ENCODE measurements at places on chromosomes 5 and 9.

- DNase-seq = no peak
Observed at GRCh38 chr5:67176936-67177335, 19.7 kb downstream of the CD180 start.

DNA sequence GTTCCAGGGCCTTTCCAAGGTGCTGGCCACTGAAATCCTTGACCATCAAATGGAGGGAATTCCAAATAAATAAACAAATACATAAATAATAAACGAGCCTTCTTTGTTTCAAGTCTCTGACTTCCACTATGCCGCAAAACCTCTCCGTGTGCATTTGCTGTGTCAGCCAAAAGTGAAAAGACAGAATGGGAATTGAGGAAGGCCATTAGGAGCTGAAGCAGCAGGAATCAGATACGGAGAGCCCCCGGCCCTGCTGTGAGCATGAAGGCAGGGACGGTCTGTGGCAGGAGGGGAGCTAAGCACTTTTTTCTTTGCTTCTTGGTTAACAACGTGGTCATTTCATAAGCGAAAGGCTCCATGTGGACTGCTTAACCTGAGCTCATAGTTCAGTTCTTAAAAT lies 26.1 kb downstream of the PLPPR1 start:
- DNase-seq = no peak

- no peak for DNase-seq
Observed at GRCh38 chr5:60436518-60436917, 263.4 kb downstream of the DEPDC1B start.

- no peak for DNase-seq
Observed at GRCh38 chr9:112013266-112013665, 116.7 kb downstream of the UGCG start.

DNA sequence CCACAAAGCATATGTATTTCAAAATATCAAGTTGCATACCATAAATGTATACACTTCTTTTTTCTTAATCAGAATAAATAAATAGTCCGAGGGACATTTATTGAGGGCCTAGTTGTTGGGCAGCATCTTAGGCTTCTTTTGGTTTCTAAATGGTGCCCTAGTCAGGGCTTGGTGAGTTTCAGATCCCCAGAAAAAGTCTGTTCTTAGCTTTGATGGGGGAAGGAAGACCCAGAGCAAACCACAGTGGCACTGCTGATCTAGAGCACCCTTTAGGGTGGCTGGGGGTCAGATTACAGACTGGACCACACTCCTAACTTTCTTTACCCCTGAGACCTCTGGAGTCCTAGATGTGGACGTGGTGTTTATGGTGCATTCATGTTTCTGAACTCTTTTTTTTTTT lies 97.8 kb downstream of the C9orf152 start:
- DNase-seq = no peak

DNA sequence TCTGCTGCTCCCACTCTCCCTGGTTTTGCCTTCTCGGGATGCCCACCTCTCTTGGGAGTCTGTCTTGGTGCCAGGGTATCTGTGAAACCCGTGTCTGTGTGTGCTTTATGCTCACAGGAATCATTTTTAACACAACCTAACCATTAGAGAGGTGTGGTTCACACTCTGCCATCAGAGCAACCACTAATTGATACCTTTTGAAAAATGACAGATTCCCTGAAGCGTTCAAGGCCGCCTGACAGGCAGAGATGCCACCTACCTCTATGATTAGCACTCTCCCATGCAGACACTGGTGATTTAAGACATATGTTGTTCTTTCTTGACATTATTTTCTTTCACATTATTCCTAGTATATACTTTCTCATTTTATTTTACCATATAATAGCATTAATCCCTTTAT lies 207.3 kb upstream of the SGCD start:
- no peak for DNase-seq

DNA sequence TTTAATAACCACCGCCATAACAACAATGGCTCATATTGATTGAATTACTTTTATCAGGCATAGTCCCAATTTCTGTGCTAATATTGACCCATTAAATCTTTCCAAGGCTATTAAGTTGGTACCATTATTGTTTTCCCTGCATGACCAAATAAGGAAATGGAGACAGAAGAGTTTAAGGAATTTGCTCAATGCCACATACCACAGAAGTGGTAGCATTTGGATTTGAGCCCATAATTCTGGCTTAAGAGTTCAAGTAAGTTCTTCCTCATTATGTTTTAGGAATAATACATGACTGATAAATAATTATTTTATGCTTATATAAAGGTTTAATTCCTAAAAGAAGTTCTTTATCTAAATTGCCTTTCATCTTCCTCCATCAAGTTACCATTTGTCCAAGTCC lies 43.4 kb upstream of the HAPLN1 start:
- no peak for DNase-seq

Data from type B pancreatic cell (in vitro differentiated cells).